ENCODE measurements at places on chromosomes 4 and X.

- no peak for DNase-seq
Measured at GRCh38 chrX:20244931-20245330, 21.8 kb downstream of the RPS6KA3 start.

GRCh38 chr4:94126669-94127068, 81.0 kb upstream of the SMARCAD1 start:
- DNase-seq, result no peak

GRCh38 chrX:43836435-43837184, 45.6 kb downstream of the MAOB start:
- DNase-seq, result no peak

DNA sequence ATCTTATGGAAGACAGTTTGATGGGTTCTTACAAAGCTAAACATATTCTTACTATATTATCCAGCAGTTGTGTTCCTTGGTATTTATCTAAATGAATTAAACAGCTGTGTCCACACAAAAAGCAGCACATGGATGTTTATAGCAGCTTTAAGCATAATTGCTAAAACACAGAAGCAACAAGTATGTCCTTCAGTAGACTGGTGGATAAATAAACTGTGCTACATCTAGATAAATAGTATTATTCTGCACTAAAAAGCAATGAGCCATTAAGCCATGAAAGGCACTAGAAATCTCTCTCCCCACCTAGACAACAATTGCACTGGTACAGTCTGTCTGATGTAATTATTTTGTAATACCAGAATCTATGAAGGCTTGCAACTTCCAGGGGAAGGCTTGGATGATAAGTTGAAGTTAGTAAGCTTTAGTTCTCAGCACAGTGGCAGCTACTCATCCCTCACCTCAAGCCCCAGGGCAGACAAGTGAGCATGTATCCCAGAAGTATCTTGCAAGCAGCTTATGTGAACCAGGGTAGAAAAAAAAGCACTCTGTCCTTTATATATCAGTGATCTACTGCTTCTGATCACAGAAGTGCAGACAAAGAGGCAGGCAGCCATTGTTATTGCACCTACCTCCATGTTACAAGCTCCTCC, 36.9 kb downstream of the WDR17 start:
- DNase-seq, result no peak

DNA sequence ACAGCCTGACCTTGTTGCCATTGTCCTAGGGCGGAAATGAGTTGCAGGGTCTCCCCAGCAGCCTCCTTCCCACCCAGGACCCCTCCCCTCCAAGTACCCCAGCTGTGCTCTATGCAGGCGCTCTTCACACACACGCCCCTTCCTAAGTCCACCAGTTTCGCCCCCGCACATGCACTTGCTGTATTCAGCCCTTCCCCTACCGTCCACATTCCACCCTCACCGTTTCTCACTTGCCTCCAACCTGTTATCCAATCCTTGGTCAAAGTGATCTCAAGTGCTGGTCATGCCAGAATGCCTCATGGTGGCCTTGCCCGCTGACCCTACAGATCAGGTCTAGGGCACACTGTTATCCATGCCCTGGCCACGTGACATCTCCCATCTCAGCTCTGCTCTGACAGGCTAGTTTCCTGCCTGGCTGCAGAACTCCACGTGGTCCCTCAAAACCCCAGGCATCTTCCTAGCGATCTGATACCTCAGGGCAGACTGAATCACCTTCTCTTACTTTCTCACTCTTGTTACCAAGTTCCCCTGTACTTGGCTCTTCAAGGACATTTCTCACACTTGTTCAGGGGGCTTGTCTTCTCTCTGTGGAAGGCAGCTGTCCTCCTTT, 39.7 kb downstream of the NSG1 start:
- DNase-seq, result no peak

- no peak for DNase-seq
Measured at GRCh38 chr4:165302658-165303057, 24.8 kb upstream of the MSMO1 start.

DNA sequence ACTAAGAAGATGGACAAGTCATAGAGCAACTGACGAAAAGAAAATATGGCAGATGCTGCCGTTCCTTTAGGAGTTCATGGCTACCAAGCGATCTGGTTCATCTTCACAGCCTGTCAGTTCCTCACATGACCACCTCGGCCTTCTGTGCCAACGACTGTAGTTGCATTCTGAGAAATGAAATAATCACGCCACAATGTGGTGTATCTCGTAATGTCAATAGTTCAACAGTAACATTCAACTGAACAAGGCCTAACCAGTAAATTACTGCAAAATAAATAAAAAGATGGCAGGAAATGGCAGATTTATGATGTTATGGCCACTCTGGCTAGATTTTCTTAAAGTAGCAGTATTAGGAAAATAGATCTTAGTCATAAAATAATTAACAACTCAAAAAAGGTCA, 4.4 kb downstream of the GPRIN3 start:
- DNase-seq, result peak; percentile 65

DNA sequence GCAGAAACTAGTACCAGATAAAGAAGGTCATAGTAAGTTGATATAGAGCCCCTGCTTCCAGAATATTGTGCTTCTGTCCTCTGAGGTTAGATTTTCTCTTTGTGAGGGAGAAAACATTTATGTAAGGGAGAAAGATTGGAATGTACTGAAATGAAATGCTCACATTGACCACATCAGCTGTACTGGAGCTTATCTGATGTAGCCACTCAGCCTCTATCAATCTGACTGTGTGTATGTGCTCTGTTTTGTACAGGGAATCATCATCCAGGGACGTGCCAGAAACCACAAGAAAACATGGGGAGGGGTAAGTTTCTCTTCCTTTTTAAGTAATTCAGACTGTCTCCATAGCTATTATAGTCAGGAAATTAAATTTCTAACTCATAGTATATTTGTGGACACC, 56.8 kb downstream of the PRRG1 start:
- no peak for DNase-seq

DNA sequence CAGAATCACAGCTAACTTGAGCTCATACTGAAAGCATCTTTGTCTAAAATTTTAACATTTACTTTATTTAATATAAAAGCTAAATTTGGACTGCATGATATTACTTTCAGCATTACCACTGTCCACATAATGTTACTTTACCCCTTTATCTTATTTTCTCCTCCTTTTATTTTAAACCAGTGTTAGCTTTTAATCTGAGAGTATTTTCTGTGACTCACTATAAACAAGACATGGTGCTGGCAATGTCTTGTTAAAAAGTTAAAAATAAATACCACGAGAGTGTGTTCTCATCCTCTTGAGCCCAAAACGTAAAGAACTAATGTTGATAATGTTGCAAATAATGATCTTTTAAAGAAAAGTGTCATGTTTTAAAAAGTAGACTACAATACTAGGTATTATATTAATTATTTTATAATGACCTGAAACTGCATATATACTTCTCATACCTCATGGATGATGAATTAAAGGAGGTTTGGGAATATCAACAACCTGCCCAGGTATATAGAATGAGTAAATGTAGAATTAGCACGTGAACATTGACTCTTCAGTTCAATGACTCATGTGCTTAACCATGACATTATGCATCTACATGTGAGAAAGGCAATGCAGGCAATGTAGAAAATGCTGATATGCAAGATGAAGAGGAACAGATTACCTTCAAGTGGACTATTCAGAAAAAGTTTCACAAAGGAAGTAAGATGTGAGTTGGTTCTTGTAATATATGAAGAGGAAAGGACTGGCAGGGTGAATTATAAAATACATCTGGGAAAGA, 454.1 kb upstream of the ADGRL3 start:
- DNase-seq, result no peak

DNA sequence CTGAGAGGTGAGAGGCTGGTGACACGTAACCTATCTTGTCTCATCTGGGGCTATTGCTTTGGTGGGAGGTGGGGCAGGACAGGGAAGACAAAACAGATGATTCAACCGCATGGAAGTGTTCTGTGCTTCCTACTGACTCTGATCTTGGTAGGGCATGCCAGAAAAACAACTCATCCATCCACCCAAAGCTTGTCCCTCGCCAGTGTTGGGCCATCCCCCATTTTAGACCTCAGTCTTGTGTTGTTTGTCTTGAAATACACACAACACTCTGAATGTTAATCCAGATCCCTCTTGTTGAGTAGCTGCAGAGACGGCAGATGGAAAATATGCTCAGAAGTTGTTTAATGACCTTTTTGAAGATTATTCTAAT, 377 bp downstream of the CHRNA9 start:
- DNase-seq, result no peak

- no peak for DNase-seq
Measured at GRCh38 chr4:8157944-8158709, 486 bp downstream of the ABLIM2 start.

- no peak for DNase-seq
Measured at GRCh38 chrX:97743014-97743413, 859.3 kb downstream of the RPA4 start.

- DNase-seq, result no peak
Measured at GRCh38 chr4:3713817-3714641, 52.2 kb upstream of the ADRA2C start.

DNA sequence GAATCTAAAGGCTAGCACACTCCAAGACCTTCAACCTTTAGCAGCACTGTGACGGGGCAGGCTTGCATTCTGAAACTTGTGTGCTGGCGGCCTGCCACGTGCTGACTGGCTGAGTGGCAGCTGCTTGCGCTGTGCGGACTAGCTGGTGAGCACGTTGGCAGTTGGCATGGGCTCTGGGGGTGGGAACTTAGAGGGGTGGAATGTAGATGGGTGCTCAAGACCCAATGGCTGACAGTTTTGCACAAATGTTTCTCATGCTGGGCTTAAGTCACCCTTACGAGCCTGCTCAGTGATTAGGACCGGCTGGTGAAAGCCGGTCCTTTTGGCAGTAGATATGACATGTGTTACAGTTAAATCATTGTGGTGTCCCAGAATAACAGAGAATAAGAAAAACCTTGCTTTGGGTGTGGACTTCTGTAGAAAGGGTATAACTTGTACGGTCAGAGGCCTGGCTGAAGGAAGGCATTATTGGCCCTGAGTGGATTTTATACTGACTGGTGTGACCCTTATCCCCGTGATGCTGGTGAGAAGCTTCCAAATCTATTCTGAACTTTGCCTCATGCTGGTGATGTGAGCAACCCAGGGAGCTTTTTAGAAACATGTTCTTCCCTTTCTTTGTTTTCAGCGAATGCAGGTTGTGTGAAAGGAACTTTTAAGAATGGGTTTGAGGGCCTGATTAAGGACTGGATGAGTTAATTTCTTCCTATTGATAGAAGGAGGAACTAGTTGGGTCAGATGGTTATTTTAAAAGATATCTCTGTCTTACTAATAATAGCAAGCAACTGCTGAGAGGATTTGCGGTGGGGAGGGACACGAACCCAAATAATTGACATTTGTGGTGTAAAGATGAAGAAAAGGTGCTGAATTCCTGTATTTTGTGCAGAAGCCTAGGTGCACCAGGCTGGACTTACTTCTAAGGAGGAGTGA, 107.4 kb upstream of the SLC4A4 start:
- DNase-seq, result no peak

GRCh38 chrX:66635360-66635759, 3.5 kb downstream of the EDA2R start:
- no peak for DNase-seq

Data from CD8-positive, alpha-beta T cell (primary cell).